T-helper 22 cell (primary cell): ENCODE measurements at places on chromosomes 3 and 15.

- DNase-seq: no peak
Observed at GRCh38 chr3:185330238-185330637, 32.7 kb upstream of the MAP3K13 start.

DNA sequence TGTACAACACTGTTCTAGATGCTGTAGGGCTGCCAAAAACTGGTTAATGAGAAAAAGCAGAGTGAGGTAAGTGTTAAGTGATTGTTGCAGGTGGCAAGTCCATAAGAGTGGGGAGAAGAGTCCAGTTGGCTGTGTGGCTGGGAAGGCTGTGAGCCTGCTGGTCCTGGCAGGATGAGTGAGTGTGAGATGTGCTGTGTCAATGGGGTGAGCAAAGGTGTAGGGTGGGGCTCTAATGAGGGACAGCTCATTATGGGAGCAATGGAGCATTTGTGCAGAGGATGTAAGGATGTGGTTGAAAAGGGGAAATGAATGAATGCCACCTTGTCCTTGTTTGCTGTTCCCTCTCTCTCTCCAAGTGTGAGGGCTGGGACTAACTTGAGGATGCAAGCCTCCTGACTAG lies 145.3 kb upstream of the ROPN1 start:
- no peak for DNase-seq

GRCh38 chr15:73872346-73872745 lies 1.0 kb upstream of the TBC1D21 start:
- no peak for DNase-seq

DNA sequence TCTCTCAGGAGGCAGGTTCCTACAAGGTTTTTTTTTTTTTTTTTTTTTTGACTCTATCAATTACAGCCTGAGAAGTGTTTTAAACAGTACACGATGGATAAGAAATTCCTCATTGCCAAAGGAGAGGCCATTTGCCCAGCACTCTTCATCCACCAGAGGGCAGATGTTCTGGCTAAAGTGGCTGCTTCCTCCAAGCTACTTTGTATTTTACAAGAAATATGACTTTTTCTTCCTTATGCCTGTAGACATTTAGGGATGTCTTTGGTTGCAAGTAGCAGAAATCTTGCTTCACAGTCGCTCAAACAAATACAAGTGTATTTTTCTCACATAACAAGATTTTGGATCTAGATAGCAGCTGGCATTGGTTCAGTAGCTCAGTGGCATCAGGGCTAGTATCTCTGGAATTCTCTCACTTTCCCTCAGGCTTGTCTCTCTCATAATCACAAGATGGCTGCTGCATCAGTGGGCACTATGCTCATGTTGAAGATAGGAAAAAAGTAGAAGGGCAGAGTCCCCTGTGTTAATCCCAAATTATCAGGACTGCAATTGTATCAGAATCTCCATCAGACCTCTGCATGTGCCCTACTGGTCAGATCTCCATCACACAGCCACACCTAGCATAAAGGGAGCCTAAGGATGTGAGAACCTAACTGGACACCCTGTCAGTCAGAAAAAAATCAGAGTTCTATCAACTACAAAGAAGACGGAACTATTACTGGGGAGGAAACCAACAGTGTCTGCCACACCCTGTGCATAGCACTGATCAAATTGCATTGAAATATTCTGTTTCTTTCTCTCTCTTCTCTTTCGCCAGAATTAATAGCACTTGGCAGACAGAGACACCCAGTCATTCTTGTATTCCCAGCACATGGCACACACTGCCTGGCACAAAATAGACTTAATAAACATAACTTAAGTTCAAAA lies 138.9 kb upstream of the COL8A1 start:
- no peak for DNase-seq

DNA sequence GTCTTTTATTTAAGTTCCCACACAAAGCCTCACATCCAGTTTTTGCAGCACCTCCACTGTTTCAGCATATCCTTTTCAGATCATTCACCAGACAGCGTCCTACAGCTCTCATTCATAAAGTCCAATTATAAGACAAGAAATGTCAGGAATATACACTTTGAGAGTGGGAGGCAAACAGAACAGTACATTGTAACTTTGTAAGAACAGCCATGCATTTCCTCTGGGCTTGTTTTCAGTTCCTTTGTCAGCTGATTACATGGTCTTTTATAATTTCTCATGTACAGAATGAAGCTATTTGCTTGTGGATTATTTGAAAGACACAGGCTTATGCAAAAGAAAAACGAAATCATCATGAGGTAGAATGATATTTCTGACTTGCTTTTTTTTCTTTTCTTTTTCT lies 85.7 kb downstream of the SOX2 start:
- no peak for DNase-seq

DNA sequence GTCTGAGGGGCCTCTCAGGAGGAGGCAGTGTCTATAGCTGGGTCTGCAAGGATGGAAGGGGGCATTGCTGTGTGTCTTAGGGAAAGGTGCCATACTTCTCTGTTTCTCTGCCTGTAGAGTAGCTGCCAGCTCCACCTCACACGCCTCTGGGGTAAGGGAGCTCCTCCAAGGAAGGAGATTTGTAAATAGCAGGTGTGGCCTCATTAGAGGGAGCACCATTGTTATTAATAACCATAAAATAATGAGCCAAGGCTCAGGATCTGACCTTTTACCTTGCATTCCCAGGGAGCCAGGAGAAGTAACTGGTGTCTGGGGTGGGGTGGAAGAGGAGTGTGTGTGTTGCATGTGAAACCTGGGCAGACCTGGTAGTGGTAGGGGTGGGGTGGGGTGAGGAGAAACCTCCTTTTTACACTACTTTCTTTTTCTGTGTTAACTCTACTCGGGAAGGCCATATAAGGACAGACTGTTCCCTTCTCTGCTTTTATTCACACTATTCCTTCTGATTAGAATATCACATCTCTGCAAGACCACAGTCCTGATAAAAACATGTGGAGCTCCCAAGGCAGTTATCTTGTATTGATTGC lies 2.2 kb upstream of the C15orf39 start:
- no peak for DNase-seq

DNA sequence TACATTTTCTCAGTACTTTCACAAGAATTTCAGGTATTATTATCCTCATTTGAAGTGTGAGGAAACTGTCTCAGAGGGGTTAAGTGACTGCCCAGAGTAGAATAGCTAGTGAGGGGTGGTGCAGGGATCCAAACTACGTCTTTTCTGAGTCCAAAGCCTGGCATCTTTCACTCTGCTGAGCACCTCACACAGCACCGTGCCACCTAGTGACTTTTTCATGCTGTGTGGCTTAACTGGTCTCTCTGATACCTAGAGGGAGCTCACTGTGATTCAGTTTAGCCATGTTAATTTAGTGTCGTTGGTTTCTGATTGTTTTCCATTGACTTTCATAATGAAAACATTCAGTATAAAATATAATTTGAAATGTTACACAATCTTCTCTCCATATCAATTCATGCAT lies 91.4 kb upstream of the NLGN1 start:
- DNase-seq: no peak

GRCh38 chr3:182570946-182571594 lies 222.2 kb upstream of the ATP11B start:
- no peak for DNase-seq

GRCh38 chr3:52394751-52395502 lies 50.0 kb downstream of the SEMA3G start:
- DNase-seq: no peak

GRCh38 chr15:82168296-82168695 lies 94.2 kb downstream of the EFL1 start:
- DNase-seq: no peak

- DNase-seq: no peak
Observed at GRCh38 chr3:77063423-77063822, 23.5 kb downstream of the ROBO2 start.

- no peak for DNase-seq
Observed at GRCh38 chr3:185225523-185225922, 28.3 kb downstream of the EHHADH start.

DNA sequence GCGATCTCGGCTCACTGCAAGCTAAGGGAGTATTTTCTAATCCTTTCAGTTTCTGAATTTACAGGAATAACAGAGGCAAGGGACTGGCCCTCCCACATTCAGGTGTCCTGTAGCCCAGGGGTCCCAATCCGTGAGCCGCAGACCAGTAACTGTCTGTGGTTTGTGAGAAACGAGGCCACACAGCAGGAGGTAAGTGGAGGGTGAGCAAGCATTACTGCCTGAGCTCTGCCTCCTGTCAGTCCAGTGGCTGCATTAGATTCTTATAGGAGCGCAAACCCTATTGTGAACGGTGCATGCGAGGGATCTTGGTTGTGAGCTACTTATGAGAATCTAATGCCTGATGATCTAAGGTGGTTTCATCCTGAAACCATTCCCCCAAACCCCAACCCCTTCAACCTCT lies 5.0 kb upstream of the IL17RC start:
- no peak for DNase-seq

GRCh38 chr3:75380276-75380771 lies 283.8 kb upstream of the FRG2C start:
- DNase-seq: no peak

GRCh38 chr3:143648708-143649107 lies 199.6 kb downstream of the SLC9A9 start:
- no peak for DNase-seq

- no peak for DNase-seq
Observed at GRCh38 chr15:80560601-80561400, 134.3 kb upstream of the ABHD17C start.

GRCh38 chr3:46409739-46410489 lies 2.9 kb downstream of the CCRL2 start:
- no peak for DNase-seq

DNA sequence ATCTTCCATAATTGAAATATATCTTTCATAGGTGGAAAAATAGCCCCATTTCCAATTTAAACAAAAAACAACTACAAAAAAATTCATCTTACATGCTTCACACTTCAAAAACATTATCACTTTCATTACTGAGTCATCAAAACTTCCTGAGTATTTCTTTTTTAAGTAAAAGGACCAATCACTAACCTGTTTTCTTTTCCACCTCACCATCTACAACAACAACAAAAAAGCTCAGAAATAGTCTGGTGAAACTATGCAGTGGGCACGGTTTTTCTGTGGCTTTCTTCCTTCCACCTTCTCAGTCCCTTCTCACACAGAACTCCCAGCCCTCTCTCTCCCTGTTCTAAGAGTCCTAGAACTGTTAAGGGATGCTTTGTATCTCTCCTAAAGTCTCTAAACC lies 20.3 kb upstream of the TNIK start:
- no peak for DNase-seq

GRCh38 chr15:29765234-29765841 lies 56.9 kb downstream of the TJP1 start:
- no peak for DNase-seq

DNA sequence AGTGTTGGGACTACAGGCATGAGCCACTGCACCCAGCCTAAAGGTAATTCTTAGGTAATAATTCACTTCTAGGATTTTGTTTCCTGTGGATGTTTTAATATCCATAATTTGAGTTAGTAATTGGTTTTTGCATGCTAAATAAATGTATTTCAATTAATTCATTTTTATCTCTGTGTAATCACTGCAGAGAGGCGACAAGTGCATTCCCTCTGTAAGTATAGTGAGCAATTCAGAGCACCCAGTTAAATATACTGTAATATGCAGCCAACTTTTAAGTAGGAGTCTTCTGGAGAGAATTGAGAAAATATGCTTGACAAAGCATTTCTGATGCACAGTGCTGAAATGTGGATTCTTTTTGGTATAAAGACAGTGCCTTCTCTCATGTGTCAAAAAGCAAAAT lies 5.7 kb downstream of the TBC1D23 start:
- no peak for DNase-seq

DNA sequence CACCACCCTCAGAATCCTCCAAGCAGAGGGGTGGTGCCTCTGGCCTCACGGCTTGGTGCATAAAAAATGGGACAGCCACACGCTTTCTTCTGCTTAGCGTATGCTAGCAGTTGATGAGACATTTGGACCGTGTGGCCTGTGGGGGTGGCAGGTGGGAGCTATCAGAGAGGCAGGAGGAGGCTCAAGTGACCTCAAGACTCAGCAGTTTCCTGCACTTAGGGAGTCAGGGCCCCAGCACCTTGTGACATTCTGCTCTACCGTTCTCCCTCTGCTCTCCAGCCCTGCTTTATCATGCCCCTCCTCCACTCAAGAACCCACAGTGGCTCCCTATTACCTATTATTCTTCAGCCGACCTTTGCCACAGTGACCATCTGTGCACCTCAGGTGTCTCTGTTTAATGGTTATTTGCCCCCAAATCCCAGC lies 41.0 kb upstream of the CGNL1 start:
- DNase-seq: no peak

GRCh38 chr3:187183210-187183862 lies 13.9 kb upstream of the RTP1 start:
- no peak for DNase-seq

GRCh38 chr3:53382106-53382505 lies 34.8 kb upstream of the DCP1A start:
- DNase-seq: no peak

GRCh38 chr3:45529697-45530096 lies 64.9 kb upstream of the LIMD1 start:
- DNase-seq: no peak

- DNase-seq: no peak
Observed at GRCh38 chr15:87477737-87478686, 778.5 kb downstream of the NTRK3 start.

DNA sequence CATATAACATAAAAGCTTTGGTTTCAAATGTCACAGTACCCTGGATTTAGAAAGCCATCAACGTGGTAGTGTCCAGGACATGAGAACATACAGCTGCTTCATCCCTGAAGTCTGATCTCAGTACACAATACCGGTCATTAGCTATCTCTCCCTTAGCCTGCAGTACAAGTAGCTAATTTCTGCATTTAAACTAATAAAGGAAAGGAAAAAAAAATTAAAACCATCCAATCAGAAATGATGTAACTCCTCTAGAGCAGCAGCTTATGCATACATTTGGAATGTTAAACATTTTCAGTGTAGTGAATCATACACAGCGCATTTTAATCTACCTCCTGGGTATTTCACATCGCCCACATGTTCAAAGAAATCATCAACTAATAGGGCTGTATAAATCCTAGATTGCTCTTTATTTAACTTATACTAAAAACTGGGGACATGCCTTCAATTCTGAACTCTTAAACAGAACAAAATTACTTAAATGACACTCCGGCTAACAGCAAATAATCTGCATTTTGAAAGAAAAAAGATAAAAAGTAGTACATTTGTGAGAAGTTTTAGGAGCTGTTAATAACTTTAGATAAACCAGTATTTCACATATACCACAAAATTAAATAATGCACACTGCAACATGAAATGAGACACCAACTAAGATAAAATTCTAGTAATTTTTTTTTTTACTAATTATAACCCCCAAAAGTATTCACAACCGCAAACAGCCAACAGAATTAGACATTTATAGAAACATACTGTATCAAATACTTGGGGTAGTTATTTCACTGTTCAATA lies 3.7 kb downstream of the IGF2BP2 start:
- no peak for DNase-seq

- DNase-seq: no peak
Observed at GRCh38 chr3:49199239-49199899, 28.0 kb downstream of the KLHDC8B start.

DNA sequence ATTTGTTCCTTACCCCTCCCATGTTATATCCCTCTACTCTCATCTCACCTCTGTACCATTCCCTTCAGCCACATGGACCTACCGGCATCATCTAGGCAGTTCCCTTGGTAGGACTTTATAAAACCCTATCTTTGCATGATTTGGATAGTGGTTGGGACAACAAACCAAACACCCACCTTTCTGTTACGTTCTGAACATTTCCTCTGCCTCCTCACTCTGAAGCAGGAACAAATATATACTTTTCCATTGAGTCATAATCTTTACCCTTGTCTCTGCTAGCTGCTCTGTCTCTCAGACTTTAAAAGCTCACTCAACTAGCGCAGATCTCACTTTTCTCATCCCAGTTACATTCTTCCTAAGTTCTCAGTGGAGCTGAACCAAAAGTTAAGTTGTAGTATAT lies 17.8 kb downstream of the UBXN7 start:
- DNase-seq: no peak
